ENCODE measurements at places on chromosomes 11 and 22.

DNA sequence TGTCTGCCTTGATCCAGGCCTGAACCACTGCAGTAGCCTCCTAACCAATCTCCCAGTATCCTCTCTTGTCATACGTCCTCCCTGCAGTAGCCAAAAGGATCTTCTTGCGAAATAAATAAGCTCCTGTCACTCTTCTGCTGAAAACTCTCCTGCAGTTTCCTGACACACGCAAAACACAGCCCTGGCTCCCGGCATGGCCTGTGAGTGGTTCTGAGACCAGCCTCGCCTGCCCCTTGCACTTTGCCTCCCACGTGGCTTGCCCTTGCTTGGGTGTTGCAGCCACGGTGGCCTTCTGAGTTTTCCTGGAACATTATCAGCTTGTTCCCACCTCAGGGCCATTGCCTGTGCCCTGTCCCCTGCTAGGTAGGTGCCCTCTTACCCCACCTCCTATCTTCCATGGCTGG lies 7.2 kb downstream of the ZC3H7B start:
- DNase-seq, result no peak

GRCh38 chr11:41779401-41779960 lies 320.0 kb upstream of the LRRC4C start:
- DNase-seq, result no peak

- no peak for DNase-seq
These were observed 60.9 kb downstream of the CELSR1 start for GRCh38 chr22:46476547-46476941.

GRCh38 chr11:93487032-93487483 lies 56.1 kb downstream of the SMCO4 start:
- no peak for DNase-seq

DNA sequence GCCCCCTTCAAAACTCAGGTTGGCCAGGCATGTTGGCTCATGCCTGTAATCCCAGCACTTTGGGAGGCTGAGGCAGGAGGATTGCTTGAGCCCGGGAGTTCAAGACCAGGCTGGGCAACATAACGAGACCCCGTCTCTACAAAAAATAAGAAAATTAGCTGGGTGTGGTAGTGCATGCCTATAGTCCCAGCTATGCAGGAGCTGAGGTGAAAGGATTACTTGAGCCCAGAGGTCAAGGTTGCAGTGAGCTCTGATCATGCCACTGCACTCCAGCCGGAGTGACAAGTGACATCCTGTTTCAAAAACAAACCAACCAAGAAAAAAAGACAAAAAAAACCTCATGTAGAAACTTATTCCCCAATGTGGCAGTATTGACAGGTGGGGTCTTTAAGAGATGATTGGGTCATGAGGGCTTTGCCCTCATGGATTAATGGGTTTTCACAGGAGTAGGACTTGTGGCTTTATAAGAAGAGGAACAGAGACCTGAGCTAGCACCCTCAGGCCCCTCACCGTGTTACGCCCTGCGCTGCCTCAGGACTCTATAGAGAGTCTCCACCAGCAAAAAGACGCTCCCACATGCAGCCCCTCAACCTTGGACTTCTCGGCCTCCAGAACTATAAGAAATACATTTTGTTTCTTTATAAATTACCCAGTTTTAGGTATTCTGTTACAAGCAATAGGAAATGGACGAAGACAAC lies 22.3 kb downstream of the LAYN start:
- DNase-seq, result no peak

- no peak for DNase-seq
These were observed 54.0 kb downstream of the GAB4 start for GRCh38 chr22:16954060-16954403.

DNA sequence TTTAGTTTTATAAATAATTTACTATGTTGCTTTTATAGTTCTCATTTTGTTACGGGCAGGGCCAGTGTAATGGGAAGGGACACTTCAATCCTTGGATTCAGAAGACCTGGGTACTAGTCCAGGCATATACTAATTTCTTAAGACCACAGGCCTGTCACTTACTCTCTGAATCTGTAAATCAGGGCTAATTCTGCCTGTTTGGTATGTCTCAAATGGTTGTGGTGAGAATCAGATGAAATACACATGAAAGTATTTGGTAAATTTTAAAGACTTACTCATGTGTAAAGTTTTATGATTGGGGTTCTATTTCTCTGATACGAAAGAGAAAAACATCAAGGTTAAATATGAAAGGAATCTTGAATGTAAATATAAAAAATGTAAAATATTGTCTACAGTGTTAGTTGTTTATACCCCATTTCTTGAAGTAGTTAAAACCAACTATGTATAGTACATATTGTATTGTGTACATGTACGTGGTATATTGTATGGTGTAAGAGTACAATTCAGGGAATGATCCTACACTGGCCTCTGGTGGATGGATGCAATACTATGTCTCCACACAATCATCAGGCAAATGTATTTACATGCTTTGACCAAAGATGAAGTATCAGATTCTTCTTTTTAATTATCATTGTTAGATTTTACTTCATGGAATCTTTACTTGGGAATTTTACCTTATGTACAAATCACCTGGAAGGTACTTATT lies 24.5 kb upstream of the RAG2 start:
- DNase-seq, result no peak

DNA sequence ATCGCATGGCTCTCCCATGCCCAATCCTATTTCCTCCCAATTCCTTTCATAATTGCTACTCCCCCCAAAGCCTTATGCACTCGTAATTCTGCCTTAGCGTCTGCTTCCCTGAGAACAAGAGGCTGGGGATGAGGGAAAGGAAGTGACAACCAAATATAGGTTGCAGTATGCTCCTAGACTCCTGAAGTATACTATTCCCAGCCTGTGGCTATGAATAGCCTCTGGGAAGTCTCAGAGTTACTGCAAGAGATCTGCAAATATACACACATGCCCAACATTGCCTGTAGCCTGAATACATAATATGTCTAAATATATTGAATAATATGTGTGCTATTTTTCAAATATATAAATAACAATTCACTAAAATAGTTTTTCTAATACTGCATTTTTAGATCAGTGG lies 96.1 kb upstream of the CD44 start:
- DNase-seq, result no peak

DNA sequence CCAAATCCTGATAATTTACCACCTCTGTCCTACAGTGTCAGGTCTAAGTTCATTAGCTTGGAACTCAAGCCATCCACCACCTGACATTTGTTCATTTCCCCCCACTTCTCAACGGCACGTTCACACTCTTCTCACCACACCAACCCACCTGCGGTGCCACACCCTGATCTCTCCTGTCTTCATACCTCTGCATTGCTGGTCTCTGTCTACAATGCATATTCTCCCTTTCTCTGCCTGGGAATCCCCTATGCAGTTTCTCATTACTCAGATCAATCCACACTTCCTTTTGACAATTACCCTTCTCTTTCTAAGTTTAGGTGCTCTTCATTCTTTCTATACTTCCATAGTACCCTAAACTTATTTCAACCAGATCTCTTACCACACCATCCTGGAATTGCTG lies 20.4 kb upstream of the EMSY start:
- no peak for DNase-seq

GRCh38 chr22:19871845-19872778 lies 17.4 kb upstream of the GNB1L start:
- DNase-seq, result peak; percentile 1

DNA sequence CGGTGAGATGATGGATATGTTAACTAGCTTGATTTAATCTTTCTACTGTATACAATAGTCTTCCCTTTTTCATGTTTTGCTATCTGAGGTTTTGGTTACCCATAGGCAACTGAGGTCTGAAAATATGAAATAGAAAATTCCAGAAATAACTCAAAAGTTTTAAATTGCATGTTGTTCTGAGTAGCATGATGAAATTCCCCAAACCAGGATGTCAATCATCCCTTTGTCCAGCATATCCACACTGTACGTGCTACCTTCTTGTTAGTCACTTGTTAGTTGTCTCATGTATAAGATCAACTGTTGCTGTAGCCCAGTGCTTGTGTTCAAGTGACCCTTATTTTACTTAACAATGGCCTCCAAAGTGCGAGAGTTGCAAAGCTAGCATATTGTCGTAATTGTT lies 21.2 kb upstream of the OR10W1 start:
- DNase-seq, result no peak

DNA sequence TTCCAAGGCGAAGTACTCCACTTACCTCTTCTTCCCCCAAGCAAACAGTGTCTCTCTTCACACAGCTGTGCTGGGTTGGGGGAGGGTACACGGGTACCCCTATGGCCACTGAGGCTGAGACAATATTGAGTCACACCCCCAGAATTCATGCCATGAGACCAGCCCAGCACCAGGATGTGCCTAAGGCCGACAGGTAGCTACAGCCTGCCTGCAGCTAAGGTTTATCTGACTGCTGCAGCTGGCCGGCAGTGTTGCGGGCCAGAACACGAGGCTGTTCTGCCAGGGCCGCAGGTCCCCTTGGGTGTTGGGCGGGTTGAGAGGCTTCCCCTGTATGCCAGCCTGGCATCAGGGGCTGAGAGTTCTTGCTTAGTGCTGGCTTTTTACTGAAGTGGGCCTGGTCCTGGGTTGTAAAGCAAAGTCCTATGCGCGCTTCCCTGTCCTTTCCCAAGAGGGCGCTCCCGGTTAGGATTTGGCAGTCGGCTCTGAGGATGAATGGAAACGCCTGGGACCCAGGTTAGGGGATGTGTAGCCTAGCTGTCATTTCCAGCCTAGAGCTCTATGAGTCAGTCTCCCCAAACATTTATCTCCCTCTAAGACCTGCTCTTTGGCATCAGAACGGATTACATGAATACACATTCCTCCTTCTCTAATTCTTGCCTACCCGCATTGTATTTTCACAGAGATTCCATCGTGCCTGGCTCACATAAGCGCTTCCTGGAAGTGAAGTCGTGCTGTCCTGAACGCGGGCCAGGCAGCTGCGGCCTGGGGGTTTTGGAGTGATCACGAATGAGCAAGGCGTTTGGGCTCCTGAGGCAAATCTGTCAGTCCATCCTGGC lies 7.1 kb downstream of the USP18 start:
- peak; percentile 12 for DNase-seq

DNA sequence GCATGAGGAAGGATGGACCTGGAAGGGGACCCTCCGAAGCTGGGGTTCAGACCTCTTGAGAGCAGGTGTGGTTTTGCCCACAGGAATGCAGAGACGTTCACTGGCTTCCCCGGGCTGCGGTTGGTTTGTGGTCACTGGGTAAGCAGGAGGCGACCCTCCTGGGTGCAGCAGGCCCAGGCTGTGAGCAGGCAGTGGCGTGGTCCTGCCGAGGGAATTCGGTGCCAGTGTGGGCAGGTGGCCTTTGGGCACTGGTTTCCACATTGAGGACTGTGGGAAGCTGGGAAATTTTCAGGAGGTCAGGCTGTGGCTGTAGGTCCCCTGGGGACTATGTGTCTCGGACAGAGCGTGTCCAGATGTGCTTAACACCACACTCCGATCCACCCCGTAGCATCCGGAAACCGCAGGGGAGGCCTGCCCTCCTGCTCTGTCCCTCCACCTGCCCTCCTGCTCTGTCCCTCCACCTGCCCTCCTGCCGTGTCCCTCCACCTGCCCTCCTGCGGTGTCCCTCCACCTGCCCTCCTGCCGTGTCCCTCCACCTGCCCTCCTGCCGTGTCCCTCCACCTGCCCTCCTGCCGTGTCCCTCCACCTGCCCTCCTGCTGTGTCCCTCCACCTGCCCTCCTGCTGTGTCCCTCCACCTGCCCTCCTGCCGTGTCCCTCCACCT lies 27.5 kb downstream of the TPCN2 start:
- DNase-seq, result no peak

GRCh38 chr22:36333644-36334043 lies 54.1 kb downstream of the MYH9 start:
- DNase-seq, result no peak

DNA sequence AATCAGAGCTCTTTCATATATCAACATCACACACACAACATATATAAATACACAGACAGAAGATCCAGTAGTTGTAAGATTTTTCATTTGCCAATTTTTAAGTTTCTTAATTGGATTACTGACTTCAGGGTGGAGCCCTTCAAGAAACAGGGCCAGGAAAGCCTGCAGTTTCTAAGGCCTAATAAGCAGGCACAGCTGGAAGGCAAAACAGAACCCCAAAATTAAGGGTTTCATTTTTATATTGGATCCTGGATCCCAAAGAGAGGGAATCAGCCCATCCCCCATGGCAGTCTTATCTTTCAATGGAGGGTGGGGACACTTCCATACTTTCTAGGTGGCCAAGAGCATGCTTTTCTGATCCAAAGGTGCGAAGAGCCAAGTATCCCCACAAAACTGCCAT lies 4.7 kb upstream of the C1QTNF6 start:
- no peak for DNase-seq

GRCh38 chr22:50035131-50035881 lies 22.7 kb upstream of the IL17REL start:
- DNase-seq, result no peak

DNA sequence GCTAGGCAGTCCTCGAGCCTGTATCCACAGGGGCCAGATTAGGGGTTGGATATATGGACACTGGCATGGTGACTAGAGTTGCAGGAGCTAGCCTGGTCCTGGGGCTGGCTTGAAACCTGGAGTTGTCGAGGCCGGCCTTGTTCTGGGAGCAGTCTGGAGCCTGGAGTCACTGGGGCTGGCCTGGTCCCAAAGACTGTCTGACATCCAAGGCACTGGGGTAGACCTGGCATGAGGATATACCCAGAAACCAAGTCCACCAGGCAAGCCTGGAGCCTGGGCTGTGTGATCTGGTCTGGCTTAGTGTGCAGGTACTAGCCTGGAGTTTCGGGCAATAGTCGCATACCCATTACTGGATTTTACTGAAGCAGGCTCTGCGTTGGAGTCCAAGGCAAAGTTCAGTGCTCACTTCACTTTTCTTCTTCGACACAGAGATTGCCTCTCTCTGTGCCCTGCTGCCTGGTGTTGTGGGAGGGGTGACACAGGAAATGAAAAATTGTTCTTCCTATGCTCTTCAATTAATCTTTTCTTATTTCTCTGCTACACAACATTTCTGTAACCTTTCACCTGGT lies 4.3 kb upstream of the GLYATL1 start:
- no peak for DNase-seq

DNA sequence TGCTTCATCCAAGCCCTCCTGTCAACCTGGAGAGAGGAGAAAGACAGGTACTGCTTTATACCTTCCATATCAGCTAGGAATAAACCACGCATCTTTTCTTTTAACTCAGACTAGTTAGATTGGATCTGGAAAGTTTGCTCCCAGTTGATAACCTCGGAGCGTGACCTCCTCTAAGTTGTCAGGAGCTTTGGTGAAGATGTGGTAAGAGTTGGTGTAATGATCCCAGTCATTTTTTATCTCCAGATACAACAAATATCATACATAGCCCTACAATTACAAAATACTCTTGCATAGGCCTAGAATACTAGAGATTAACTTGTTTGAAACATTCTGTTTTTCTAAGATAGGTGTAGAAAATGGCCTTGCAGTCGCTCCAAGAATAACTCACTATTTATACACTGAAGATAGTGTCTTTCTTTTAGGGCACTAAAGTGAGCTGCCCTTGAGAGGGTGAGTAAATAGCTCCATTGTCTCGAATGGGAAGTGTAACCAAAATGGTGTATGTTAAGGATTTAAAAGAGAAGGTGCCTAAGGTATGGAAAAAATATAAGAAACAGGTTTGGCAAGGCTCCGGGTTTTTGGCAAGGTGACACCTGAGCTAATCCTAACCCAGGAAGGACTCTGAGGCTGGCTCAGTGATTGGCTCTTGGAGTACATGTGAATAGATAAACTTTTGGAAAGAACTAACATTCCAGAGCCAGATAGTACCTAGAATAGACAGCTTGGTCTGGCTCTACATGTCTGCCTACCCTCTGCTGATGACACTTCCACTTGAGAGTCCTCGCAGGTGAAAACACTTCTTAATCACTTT lies 59.4 kb downstream of the GLYATL1 start:
- DNase-seq, result no peak
